ENCODE measurements at places on chromosomes 11 and 22.
A peak's percentile ranks its signal among the peaks of the same experiment; 100 is the strongest.

GRCh38 chr22:47164514-47165337 is 402.3 kb downstream of the TBC1D22A start:
- no peak for DNase-seq

DNA sequence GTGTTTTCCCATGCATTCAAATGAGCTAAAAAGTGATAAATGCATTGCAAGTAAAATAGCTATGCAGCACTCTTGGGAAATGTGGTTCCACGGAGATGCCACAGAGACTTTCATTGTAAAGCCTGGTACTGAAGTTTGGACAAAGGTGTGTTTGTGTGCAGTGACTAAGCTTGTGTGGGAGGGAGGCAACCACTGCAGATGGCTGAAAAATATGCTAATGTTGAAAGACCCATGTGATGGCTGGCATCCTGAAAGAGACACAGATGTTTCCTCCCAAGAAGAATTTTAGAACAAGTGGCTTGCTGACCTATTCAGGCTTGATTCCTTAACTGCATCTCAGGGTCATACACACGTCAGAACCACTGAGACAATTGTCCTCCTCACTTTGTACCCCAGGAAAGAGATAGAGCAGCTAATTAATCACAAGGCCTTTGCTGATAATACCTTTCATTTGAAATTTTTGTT is 73.8 kb downstream of the FAM76B start:
- DNase-seq = peak; percentile 38

DNA sequence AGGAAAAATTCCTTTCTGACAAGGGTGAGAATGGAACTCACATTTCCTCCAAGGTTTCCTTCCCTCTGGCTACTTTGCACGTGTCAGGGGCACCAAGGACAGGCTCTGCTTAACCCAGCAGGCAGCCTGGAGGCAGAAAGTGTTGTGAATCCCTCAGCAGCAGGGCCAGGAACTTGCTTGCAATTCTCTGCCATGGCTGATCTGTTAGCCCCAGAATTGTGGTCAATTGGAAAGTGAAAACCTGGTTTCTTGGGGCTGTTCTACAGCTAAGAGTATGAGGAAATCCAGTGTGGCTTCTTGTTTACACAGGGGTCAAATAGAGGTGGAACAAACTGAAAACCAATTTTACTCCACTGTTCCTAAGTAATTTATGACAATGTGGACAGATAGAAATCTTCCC is 38.3 kb upstream of the CEP295 start:
- no peak for DNase-seq

DNA sequence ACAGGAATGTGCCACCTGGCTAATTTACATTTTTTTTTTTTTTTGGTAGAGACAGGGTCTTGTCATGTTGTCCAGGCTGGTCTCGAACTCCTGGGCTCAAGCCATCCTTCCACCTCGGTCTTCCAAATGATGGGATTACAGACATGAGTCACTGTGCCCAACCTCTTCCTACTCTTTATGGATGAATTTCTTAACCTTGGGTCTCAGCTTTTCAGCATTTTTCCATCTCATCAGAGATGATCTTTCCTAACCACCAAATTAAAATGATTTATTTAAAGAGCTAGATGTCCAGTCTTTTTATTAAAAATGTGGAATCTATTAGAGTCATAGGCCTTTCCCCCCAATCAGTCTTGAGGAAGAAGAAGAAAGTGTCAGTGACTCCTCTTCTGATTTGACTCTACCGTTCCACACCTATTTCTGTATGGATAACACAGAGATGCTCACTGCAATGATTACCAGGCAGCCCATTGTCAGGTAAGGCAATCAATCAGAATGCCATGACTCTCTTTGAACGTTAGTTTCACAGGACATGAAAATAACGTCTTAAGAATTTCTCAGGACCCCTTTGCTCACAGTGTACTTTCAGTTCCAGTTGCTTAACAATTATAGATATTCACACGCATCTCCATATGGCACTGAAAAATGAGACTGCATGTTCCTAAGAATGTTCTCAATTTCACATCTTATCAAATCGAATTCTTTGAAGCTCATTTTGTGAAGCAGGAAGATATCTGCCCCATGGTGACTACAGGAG is 51.0 kb downstream of the MIAT start:
- DNase-seq = no peak

GRCh38 chr11:17864478-17864941 is 129.9 kb downstream of the KCNC1 start:
- peak; percentile 11 for DNase-seq

DNA sequence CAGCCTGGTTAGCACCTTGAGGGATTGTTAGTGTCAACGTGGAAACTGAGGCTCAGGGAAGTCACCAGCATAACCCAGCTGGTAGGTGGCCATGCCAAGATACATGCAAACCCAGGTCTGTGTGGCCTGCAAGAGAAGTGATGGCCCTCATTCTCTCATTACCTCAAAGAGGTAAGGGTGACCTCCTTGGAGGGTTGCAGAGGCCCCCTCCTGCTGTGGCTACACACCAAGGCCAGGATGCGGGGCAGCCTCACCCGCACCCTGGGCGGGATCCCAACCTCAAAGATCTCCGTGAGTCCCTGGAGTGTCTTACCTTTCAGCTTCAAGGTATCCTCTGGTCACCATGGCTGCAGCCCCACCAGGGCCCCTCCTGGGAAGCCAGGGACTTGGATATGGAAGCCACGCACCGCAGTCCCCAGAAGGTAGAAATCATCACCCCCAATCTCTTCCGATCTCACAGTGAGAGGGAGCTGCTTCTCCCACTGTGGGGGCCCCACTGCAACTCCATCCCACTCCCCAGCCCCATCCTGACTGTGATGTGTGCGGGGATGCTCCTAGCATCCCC is 95.4 kb downstream of the MORC2 start:
- DNase-seq = no peak

- no peak for DNase-seq
Measured at GRCh38 chr22:45225732-45226502, 14.8 kb downstream of the KIAA0930 start.

DNA sequence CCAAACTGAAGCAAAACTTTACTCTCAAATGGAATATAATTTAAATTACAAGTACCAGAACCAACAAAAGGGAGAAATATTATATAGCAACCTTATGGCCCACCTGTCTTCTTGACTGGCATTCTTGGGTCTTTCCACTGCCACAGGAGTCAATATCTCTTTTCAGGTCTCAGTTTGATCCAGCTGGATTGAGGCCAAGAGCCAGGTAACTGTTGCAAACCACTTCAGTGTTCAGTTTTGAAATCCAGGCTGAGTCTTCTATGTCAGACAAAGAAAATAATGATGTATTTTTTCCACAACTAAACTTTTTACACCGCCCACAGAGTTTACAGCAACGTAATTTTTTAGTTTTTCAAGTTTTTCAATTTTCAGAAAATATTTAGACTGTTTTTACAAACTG is 648 bp downstream of the DLG2 start:
- peak; percentile 9 for DNase-seq

DNA sequence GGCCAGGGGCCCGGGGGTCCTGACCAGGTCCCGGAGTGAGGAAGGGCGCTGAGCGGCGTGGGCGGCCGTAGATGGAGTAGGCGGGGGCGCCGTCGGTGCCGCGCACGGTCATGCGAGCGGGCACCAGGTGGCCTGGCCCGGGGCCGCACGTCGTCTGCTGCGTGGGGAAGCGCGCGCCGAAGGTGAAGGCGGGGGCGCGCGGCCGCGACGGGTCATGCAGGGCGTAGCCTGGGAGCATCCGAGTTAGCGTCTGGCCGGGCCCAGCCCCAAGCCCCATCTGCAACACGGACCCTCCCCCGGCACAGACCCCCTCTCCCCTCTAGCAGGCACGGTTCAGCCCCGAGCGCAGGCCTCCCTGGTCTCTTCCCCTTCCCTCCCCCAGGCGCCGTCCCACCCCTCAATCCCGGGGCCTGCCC is 1.7 kb upstream of the TYMP start:
- peak; percentile 75 for DNase-seq

DNA sequence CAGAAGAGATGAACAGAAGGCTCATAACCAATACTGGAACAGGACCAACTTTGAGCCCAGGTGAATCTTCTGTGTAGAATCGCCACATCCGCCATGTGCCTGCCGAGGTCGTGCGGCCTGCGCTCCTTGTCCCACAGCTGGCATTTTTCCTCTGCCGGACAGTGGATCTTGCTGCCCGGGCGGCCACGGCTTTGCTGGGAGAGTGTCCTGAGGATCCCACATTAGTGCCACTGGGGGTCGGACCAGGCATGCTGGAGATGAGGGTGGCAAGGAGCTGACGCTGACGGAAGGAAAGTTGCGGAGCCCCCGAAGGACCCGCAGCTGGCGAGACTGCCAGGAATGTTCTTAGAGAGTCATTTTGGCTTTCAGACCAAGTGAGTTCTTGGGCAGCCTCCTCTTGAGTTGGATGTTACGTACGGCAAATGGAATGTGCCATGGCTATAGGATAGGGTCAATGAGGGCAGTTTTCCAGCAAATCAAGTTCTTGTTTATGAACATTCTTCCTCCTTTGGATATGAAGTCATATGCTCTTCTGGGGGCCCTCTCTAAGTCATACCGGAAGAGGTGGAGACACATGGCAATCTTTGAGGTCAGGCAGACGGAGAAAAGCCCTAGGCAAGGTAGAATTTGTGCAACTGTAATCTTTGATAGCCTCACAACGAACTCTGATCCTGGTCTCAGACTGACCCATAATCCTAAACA is 57.4 kb upstream of the NUP160 start:
- no peak for DNase-seq

DNA sequence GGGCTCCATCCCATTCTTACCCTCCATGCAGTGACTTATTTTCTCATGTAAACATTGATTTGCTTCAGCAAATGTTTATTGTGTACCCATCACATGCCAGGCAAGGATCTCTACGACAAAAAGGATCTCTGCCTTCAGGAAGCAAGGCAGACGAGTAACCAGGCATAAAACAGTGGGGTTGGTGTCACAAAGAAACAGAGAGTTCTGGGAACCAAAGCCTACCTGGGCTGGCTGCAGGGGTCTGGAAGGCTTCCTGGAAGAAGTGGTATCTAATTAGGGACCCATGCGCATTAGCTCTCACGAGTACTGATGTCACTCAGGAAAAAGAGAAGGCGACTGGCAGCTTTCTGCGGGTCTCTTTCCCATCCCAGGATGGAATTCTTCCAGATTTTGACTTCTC is 44.5 kb downstream of the KIAA1671 start:
- no peak for DNase-seq

DNA sequence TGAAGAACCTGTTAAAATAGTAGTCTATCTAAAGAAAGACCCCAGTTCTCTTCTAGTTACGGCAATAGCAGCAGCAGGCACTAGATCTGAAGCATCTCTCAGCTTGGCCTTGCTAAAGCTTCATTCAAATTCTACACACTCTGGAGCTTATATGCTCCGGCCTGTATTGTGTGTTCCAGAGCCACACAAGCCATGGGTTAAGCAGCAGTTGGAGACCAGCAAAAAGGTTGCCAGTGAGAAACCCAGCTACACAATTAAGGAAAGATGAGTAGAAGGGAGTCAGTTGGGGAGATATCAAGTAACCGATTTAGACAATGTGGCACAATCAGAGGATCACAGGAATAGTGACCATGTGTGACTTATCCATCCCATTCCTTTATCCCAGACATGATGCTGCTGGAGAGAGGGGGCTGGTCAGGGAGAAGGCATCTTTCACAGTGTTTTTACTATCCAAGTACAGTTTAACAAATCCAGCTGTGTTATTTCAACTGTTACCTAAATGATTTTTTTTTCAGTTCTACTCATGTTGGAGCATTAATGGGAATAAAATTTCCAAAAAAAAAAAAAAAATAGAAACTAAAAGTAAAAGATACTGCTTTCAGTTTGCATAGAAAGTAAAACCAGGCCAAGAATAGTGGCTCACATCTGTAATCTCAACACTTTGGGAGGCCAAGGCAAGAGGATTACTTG is 41.0 kb downstream of the PAX6 start:
- no peak for DNase-seq

DNA sequence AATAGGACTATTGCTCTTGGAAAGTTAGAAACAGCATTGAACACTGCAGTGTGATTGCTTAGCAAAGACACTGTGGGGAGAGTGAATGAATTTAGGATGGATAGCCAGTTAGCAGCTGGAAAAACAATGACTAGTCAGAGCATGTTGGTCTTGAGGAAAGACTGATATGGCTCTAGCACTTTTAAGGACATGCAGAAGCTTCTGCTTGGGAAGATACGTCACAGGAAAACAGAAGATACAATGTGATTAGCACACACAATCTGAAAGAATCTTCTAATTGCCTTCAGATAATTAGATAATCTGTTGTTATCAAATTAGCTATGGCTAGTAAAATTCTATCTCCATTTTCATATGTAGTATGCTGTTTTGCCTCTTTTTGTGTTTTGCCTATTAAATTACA is 530.7 kb upstream of the CHORDC1 start:
- DNase-seq = no peak

- DNase-seq = no peak
Measured at GRCh38 chr11:20041499-20041898, 118.8 kb downstream of the DBX1 start.
